Osteoblast (primary cell): ENCODE measurements at places on chromosomes 2 and 18. TPM values are rescaled to one million over a fixed set of nuclear protein-coding genes. Genes with fewer than 3 reads are reported as not detected.

DNA sequence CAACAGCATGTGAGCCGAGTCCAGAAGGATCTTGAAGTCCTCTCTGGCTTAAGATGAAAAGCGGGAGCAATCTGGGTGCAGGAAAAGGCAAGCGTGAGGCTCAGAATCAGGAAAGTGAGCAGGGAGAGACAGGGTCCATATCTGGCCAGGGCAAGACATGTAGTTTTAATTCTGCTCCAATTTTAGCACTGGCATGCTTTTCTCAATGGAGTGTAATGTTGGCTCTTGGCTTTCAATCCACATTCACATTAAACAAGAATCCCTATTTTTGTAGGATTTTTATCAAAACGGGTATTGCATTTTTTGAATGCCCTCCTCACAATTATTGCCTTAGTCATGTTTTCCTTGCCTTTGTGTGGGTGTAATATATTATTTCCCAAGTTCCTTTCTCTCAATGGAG, 6.0 kb downstream of the SPATA3 start:
- peak; percentile 93 for DNase-seq
- H3K4me1 ChIP-seq = peaks cover 13% of the 10 kb centered on the region
- no peaks in the 10 kb centered on the region for H3K36me3 ChIP-seq

ANKRD30BL gene
- total RNA-seq = 0.29 TPM in 1 of 2 replicates, not detected in the other

BCL2L11 gene
- total RNA-seq = 8.0 and 11.5 TPM in 2 replicates

DNA sequence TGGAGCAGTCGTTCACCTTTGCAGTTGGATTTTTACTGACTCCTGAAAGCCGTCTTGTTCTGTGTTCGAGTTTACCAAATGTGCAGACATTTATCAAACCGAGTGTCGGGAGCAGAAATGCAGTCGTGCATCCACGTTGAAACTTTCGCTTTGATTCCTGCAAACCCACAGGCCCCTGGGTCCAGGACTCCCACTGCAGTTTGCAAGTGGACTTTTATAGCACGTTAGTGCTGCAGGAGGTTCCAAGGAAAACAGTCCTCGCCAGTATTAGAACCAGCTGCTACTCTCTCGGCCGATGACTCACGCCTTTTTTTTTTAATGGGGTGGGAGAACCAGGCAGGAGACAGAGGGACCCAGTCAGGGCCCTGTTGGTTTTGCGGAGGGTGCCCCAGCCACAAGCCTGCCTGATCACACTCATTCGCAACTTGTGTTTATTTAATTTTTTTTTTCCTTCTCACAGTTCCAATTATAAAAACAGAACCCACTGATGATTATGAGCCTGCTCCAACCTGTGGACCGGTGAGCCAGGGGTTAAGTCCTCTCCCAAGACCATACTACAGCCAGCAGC, 90.1 kb downstream of the NFATC1 start:
- peaks cover 17% of the 10 kb centered on the region for H3K4me1 ChIP-seq
- peak overlapping the region; percentile 98 for H3K27ac ChIP-seq
- no peaks in the 10 kb centered on the region for H3K36me3 ChIP-seq
- DNase-seq = peak; percentile 100

GRCh38 chr2:228378696-228379425, 197.4 kb upstream of the SPHKAP start:
- H3K36me3 ChIP-seq = no peaks in the 10 kb centered on the region
- DNase-seq = no peak
- no peak overlapping the region for H3K27ac ChIP-seq
- H3K4me3 ChIP-seq = no peak overlapping the region
- H3K4me1 ChIP-seq = no peaks in the 10 kb centered on the region

ITGA4 gene
- total RNA-seq = 5.3 and 9.0 TPM in 2 replicates

- DNase-seq = no peak
- H3K27ac ChIP-seq = no peak overlapping the region
- no peaks in the 10 kb centered on the region for H3K27me3 ChIP-seq
- H3K4me1 ChIP-seq = no peaks in the 10 kb centered on the region
- no peak overlapping the region for H3K4me3 ChIP-seq
These were observed 84.5 kb upstream of the ODC1 start for GRCh38 chr2:10532638-10533101.

DNA sequence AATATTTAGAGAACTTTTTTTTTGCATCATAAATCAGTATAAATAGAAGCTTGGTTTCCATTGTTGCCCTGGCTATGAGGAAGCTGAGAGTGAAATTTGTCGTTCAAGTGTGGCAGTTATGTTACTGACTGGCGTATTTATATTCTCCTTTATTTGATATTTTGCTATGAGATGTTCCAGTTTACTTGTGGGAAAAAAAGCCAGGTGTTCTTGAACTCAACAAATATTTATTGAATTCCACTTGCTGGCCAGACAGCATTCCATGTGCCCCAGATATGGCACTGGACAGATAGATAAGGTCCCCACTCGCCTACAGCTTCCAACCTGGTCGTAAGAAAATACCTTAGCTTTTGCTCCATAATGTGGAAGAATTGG, 44.7 kb downstream of the NEDD4L start:
- no peaks in the 10 kb centered on the region for H3K36me3 ChIP-seq
- no peak for DNase-seq
- H3K27ac ChIP-seq = no peak overlapping the region

DNA sequence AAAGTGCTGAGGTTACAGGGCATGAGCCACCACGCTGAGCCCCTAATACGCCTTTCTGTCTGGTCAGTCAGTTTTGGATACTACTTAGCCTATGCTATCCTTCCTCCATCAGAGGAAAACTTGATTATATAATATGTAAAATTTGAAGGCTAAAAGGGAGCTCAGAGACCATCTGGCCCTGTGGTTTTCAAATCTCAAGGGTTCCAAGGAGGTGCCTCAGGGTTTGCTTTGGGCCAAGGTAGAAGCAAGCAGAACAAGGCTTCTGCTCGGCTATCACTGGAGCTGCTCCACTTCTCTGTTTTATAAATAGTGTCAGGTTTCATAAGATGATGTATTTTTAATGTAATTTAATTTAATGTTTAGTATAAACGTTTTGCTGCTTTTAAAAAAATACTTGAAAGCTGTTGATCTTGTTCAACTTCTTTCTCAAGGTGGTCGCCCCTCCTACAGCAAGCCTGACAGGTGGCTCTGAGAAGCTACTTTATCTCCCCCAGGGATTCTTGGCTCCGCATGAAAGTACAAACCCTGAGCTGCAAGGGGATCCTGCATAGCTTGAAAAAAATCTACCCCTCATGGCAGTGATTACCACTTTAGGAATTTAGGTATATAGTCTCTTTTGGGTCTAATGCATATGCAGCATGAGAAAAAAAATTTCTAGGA, 290.3 kb downstream of the CNTNAP5 start:
- H3K4me3 ChIP-seq = no peak overlapping the region
- no peak for DNase-seq
- no peak overlapping the region for H3K27ac ChIP-seq
- no peaks in the 10 kb centered on the region for H3K27me3 ChIP-seq
- H3K4me1 ChIP-seq = no peaks in the 10 kb centered on the region
- no peaks in the 10 kb centered on the region for H3K36me3 ChIP-seq

GRCh38 chr18:5628512-5629255, 84.9 kb upstream of the EPB41L3 start:
- no peaks in the 10 kb centered on the region for H3K4me1 ChIP-seq
- peak overlapping the region; percentile 58 for H3K4me3 ChIP-seq
- DNase-seq = peak; percentile 87
- peaks cover 22% of the 10 kb centered on the region for H3K27me3 ChIP-seq
- no peak overlapping the region for H3K27ac ChIP-seq

GRCh38 chr18:12990967-12991820, at the start of gene CEP192:
Gene CEP192 (plus strand): TSS chr18:12991362. CDS start chr18:12999425, 8,063 bp downstream.
- no peaks in the 10 kb centered on the region for H3K27me3 ChIP-seq
- peak within 1 kb of the TSS; percentile 81 for H3K27ac ChIP-seq
- DNase-seq = peak; percentile 97
- H3K36me3 ChIP-seq = no peaks in the 10 kb centered on the region
- peak within 1 kb of the TSS; percentile 89 for H3K4me3 ChIP-seq

GRCh38 chr2:171963198-171963597, 36.6 kb upstream of the METAP1D start:
- peaks cover 7% of the 10 kb centered on the region for H3K36me3 ChIP-seq
- no peak overlapping the region for H3K27ac ChIP-seq
- no peaks in the 10 kb centered on the region for H3K27me3 ChIP-seq
- peaks cover 21% of the 10 kb centered on the region for H3K4me1 ChIP-seq

DNA sequence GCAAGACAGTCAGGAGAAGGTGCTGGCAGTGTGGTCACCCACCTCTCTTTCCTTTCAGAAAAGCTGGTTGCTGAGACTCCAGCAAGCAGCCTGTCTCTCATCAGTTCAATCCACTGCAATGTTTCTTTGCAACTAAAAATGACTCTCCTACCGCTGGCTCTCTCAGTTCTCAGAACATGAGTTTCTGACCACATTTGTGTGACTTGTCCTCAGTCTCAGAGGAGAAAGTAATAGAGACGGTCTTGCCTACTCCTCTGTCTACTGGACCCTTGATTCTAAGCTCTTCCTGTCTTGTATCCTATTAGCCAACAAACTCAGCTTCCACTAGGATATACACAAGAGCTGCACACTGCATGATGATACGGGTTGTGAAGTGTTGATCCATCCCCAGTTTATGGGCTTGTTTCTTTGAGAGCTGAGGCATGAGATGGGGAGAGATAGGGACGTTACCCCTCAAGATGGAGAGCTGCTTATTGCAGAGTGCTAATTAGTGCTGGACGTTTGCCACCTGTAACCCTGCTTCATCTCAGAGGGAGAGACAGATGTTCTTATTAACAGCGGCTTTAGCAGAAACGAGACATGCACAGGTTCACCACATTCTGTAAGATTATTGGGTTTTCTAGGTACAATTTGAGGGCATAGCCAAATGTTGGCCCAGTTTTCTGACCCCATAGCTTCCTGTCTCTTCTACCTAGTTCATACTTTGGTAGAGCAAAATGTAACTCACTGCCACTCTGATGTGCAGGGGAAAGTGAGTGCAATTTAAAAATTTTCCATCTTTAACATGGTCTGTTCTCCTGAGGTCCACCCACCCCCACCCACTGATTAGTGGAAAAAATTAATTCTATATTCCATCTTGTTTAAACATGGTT, 32.4 kb upstream of the YWHAQ start:
- no peaks in the 10 kb centered on the region for H3K27me3 ChIP-seq
- H3K4me3 ChIP-seq = no peak overlapping the region
- peaks cover 18% of the 10 kb centered on the region for H3K4me1 ChIP-seq
- no peak overlapping the region for H3K27ac ChIP-seq
- H3K36me3 ChIP-seq = no peaks in the 10 kb centered on the region

DNA sequence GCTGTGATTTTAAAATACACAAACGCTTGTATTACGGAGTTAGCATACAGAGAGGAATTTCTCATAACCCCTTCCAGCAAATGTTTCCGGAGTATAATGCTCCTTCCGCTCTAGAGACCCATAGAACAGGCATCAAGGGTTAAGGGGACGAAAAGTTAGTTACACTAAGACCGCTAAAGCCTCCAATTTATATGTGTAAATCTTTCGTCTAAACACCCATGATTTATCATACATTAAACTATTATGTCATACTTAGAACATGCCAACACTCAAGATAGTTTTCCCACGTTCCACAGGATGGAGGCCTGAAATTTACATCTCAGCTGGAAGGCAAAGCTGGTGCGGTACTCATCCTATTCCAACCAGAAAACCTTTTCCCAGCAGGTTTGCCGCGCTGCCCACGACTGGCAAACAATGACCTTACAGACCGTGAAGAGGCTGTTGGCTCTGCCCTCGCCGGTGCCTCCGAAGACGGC, 650 bp downstream of the ORMDL1 start:
- H3K27me3 ChIP-seq = no peaks in the 10 kb centered on the region
- H3K4me3 ChIP-seq = peak overlapping the region; percentile 85
- DNase-seq = no peak

GRCh38 chr2:204483608-204484081, 61.6 kb upstream of the PARD3B start:
- peaks cover 7% of the 10 kb centered on the region for H3K4me1 ChIP-seq
- H3K4me3 ChIP-seq = no peak overlapping the region
- peak; percentile 51 for DNase-seq
- no peaks in the 10 kb centered on the region for H3K27me3 ChIP-seq
- no peak overlapping the region for H3K27ac ChIP-seq
- no peaks in the 10 kb centered on the region for H3K36me3 ChIP-seq

- no peaks in the 10 kb centered on the region for H3K36me3 ChIP-seq
- H3K4me3 ChIP-seq = no peak overlapping the region
- no peak overlapping the region for H3K27ac ChIP-seq
- no peaks in the 10 kb centered on the region for H3K27me3 ChIP-seq
- no peaks in the 10 kb centered on the region for H3K4me1 ChIP-seq
These were observed 50.9 kb downstream of the GALR1 start for GRCh38 chr18:77300579-77300978.

DNA sequence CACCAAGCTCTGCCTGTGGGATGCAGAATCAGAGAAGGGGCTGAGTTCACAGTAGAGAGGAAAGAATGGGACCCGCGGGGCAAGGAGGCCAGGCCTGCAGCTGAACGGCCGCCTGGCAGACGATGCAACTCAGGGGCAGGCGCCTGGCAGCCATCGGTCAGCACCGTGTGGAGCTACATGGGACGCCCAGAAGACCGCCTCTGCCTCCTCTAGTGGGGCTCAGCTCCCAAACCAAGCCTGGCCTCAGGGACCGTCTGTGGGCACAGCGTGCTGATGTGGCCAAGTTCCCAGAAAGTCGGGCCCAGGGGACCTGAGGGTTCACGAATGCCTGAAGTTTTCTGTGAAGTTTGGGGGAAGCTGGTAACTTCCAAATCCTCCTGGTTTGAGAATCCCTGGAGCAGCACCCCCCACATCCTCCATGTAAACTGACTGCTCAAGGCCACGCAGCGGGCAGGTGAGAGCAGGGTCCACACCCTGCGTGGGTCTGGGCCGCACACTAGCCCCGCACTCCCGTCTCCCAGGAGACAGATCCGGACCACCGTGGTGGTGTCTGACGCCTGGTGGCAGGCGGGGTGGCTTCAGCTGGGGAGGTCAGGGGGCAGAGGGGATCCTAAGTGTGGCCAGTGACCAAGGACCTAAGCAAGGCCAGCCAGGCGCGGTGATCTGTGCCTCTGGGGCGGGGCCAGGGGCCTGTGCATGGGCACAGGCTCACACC, 14.6 kb downstream of the SNORC start:
- H3K4me3 ChIP-seq = no peak overlapping the region
- no peak overlapping the region for H3K27ac ChIP-seq
- H3K4me1 ChIP-seq = no peaks in the 10 kb centered on the region

GRCh38 chr2:34723683-34724082, 1124.6 kb upstream of the FAM98A start:
- no peaks in the 10 kb centered on the region for H3K27me3 ChIP-seq
- H3K27ac ChIP-seq = no peak overlapping the region
- no peaks in the 10 kb centered on the region for H3K36me3 ChIP-seq
- no peak overlapping the region for H3K4me3 ChIP-seq
- no peak for DNase-seq
- no peaks in the 10 kb centered on the region for H3K4me1 ChIP-seq

ATIC gene
- 17.7 and 21.5 TPM in 2 replicates for total RNA-seq

SATB2 gene
- total RNA-seq = 53.2 and 54.5 TPM in 2 replicates

- H3K27me3 ChIP-seq = no peaks in the 10 kb centered on the region
- H3K4me3 ChIP-seq = no peak overlapping the region
- peaks cover 7% of the 10 kb centered on the region for H3K4me1 ChIP-seq
- no peaks in the 10 kb centered on the region for H3K36me3 ChIP-seq
These were observed 28.6 kb downstream of the PPP1R1C start for GRCh38 chr2:182014284-182014683.

SNRNP27 gene
- total RNA-seq = 35.1 and 38.6 TPM in 2 replicates

SPTBN1 gene
- total RNA-seq = 249 and 250 TPM in 2 replicates

GAL3ST2 gene
- 0.29 and 0.36 TPM in 2 replicates for total RNA-seq

- H3K4me3 ChIP-seq = no peak overlapping the region
- H3K27ac ChIP-seq = peak overlapping the region; percentile 71
- no peak for DNase-seq
- peaks cover 34% of the 10 kb centered on the region for H3K4me1 ChIP-seq
- no peaks in the 10 kb centered on the region for H3K36me3 ChIP-seq
These were observed 10.9 kb downstream of the INPP4A start for GRCh38 chr2:98455494-98455976.
